ENCODE measurements at places on chromosomes 12 and 14.

GRCh38 chr12:94271351-94271750, 123.0 kb downstream of the PLXNC1 start:
- no peaks in the 10 kb centered on the region for H3K27me3 ChIP-seq
- no peaks in the 10 kb centered on the region for H3K36me3 ChIP-seq
- no peak overlapping the region for H3K27ac ChIP-seq
- DNase-seq, result no peak
- H3K4me1 ChIP-seq, result no peaks in the 10 kb centered on the region

DNA sequence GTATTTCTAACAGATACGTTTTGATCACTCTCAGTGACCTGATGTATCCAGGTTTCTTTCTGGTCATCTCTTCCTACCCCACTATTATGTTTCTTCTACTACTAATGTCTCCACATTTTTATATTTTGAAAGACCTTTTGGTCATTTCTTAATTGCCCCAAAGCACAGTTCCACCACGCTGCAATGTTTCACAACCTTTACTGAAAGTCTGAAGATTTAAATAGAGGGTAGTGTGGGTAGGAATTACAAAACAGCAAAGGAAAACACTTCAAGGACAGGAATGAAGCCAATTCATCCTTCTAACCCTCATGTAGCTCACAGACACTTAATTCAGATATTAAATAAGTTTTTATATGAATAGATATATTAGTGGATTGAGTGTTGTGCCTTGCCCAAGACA, 36.1 kb upstream of the SLC16A7 start:
- no peak overlapping the region for H3K4me3 ChIP-seq
- no peaks in the 10 kb centered on the region for H3K36me3 ChIP-seq
- no peak overlapping the region for H3K27ac ChIP-seq
- no peak for DNase-seq

DNA sequence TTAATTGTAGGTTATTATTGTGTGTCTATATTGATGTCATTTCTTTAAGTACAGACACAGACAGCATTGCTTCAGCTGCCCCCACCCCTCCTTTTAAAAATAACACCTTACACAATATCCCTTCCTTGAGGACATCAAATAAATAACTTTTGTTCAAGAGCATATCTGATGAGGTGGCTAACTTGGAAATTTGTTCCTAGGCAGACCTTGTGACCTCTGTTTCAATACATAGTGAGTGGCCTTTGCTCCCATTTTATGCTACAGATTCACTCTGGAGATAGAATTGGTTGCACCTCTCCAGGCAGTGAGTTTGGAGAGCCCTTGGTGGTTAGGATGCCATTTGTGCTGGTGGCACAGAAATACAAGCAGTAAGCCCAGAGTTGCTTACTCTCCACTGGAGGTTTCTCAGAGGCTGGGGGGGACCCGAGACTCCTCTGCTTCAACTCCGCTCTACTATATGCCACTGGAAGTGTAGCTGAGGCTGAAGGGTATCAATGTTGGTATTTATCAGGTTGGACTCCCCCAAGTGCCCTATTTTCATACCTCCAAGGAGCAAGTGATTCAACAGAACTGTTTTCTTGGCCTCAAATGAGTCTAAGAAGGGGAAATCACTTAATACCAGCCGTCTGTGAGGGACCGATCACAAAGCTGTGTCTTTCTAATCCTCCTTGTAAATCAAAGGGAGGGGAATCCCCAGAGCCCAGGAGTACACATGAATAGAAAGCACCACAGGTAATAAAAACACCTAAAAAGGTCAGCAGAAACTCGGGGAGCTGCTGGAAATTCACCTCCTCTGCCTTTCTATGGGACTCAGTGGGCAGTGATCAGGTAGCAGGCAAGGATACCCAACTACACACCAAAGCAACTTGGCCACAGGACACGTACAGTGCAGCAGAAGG, 463.1 kb downstream of the RAD51B start:
- H3K4me3 ChIP-seq, result no peak overlapping the region
- H3K36me3 ChIP-seq, result no peaks in the 10 kb centered on the region
- no peak for DNase-seq
- peaks cover 7% of the 10 kb centered on the region for H3K4me1 ChIP-seq
- H3K27ac ChIP-seq, result peak overlapping the region; percentile 43

GRCh38 chr12:6332459-6332858, 9.4 kb downstream of the TNFRSF1A start:
- H3K36me3 ChIP-seq, result peaks cover 24% of the 10 kb centered on the region
- H3K27ac ChIP-seq, result no peak overlapping the region
- H3K4me3 ChIP-seq, result no peak overlapping the region
- peaks cover 38% of the 10 kb centered on the region for H3K4me1 ChIP-seq

GRCh38 chr12:11568155-11568761, 81.2 kb upstream of the ETV6 start:
- H3K27ac ChIP-seq, result no peak overlapping the region
- H3K4me3 ChIP-seq, result no peak overlapping the region
- no peaks in the 10 kb centered on the region for H3K27me3 ChIP-seq
- H3K4me1 ChIP-seq, result no peaks in the 10 kb centered on the region

DNA sequence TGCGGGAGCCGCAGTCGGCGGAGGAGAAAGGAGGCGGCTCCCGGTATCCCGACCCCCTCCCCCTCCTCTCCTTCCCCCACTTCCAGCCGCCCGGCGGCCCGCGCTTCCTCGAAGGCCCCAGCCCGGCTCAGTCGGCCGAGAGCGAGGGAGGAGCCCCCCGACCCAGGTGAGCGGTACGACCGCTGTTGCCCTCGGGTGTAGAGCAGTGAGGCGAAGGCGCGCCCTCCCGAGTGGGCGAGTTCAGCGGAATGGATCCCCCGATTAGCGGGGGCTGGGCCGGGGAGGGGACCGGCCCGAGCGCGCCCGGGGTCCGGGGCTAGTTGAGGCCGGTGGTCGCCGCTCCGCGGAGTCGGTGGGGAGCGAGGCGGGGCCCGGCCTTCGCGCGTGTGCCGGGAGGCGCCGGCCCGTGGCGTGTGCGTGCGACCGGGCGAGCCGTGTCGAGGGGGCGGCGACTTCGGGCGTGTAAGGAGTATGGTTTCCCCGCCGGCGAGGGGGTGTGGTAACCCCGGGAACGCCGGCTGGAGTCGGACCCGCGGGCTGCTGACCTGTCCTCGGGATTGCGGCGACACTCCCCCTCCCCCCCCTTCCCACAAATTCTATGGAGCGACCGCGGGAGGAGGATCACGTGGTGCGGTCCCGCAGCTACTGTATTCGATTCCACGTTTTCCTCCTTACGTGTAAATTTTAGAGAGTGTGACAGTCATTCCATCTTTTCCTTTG, 501 bp downstream of the RIMKLB start:
- H3K4me3 ChIP-seq, result peak overlapping the region; percentile 71
- no peak for DNase-seq
- H3K27ac ChIP-seq, result peak overlapping the region; percentile 92
- H3K4me1 ChIP-seq, result peaks cover 2% of the 10 kb centered on the region
- H3K27me3 ChIP-seq, result no peaks in the 10 kb centered on the region

- H3K27ac ChIP-seq, result no peak overlapping the region
- DNase-seq, result no peak
- no peaks in the 10 kb centered on the region for H3K27me3 ChIP-seq
- H3K4me1 ChIP-seq, result no peaks in the 10 kb centered on the region
- H3K36me3 ChIP-seq, result no peaks in the 10 kb centered on the region
- H3K4me3 ChIP-seq, result no peak overlapping the region
These were observed 22.3 kb upstream of the TC2N start for GRCh38 chr14:91889477-91890211.

GRCh38 chr12:10015450-10015849, 5.0 kb downstream of the CLEC12B start:
- no peaks in the 10 kb centered on the region for H3K27me3 ChIP-seq
- H3K36me3 ChIP-seq, result no peaks in the 10 kb centered on the region
- H3K4me1 ChIP-seq, result peaks cover 3% of the 10 kb centered on the region
- no peak for DNase-seq
- no peak overlapping the region for H3K4me3 ChIP-seq

DNA sequence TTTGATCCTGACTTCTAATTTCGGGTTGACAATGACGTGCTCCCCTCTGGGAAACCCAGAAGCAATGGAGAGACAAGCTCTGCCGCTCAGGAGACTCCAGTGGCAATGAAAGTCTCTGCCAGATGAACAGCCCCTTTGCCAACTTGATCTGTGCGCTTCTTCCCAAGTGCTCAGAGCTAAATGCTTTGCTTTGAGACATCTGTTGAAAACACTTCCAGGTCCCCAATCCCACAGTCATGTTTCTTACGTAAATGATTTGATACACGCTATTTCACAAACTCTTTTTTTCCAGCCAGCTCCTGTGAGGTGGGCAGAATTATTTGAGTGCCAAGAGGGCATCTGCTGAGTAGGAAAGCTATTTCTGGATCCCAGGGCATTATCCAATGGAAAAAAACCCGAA, 147.6 kb downstream of the RIMBP2 start:
- no peaks in the 10 kb centered on the region for H3K4me1 ChIP-seq
- no peaks in the 10 kb centered on the region for H3K36me3 ChIP-seq
- DNase-seq, result no peak
- no peak overlapping the region for H3K27ac ChIP-seq

- H3K4me3 ChIP-seq, result no peak overlapping the region
- no peak for DNase-seq
- no peak overlapping the region for H3K27ac ChIP-seq
These were observed 168.1 kb downstream of the BCAT1 start for GRCh38 chr12:24780697-24781368.

- H3K27ac ChIP-seq, result no peak overlapping the region
- no peaks in the 10 kb centered on the region for H3K27me3 ChIP-seq
- no peaks in the 10 kb centered on the region for H3K36me3 ChIP-seq
- DNase-seq, result peak; percentile 15
- H3K4me3 ChIP-seq, result no peak overlapping the region
These were observed 60.1 kb upstream of the PPM1H start for GRCh38 chr12:62995097-62995496.

DNA sequence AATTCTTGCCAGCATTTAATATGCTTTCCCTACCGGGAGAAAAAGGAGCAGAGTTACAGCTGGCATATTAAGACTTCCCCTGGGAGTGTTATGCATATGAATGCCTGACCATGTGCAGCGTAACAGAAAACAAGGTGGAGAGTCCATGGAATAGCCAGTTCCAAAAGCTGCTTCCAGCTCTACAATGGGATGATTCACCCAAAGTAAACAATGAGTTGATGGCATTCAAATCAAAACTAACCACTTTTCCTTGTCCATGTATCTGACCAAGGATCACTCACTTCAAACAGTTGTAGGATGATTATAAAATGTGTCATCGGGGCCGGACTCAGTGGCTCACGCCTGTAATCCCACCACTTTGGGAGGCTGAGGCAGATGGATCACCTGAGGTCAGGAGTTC, 48.1 kb upstream of the BICDL1 start:
- H3K27ac ChIP-seq, result no peak overlapping the region
- H3K4me3 ChIP-seq, result no peak overlapping the region
- H3K4me1 ChIP-seq, result no peaks in the 10 kb centered on the region

- no peaks in the 10 kb centered on the region for H3K36me3 ChIP-seq
- H3K4me1 ChIP-seq, result no peaks in the 10 kb centered on the region
- H3K27me3 ChIP-seq, result no peaks in the 10 kb centered on the region
- DNase-seq, result no peak
- no peak overlapping the region for H3K4me3 ChIP-seq
These were observed 247.2 kb downstream of the ALX1 start for GRCh38 chr12:85527192-85527591.

GRCh38 chr12:95220726-95221125, 3.1 kb downstream of the VEZT start:
- H3K36me3 ChIP-seq, result peaks cover 3% of the 10 kb centered on the region
- H3K27me3 ChIP-seq, result no peaks in the 10 kb centered on the region
- no peaks in the 10 kb centered on the region for H3K4me1 ChIP-seq
- no peak overlapping the region for H3K4me3 ChIP-seq

DNA sequence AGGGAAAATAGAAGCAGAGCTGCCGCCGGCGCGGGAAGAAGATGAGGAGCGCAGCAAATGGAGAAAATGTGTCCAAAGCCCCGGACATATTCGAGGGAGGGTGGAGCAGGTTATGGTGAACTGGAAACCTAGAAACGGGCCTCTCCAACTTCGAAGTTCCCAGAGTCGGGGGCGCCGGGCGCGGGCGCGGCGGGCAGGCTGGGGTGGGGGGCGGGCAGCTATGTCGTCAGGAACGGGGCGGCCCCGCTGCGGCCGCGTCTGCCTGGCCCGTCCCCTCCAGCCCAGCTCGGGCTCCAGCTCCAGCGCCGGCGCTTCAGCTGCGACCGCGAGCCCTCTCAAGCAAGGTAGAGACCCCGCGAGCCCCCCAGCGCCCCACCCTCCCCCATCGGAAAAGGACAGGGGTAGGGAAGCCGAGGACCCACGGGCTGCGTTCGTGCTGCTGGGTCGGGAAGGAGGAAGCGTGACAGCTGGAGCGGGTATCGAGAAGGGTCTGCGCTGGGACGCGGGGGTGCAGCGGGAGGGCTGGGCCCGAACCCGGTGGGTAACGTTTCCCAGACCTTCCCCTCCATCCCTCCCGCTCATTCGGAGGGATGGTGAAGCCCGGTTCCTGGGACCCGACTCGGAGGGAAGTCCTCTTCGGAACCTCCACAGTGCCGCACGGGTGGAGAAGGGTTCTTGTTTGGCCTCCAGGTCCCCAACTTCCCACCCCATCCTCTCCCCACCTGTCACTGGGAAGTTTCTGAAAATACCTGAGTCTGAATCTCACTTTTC, 1.0 kb downstream of the DGKA start:
- H3K4me1 ChIP-seq, result peaks cover 20% of the 10 kb centered on the region
- no peak for DNase-seq
- H3K4me3 ChIP-seq, result peak overlapping the region; percentile 66
- H3K36me3 ChIP-seq, result no peaks in the 10 kb centered on the region
- H3K27me3 ChIP-seq, result peaks cover 12% of the 10 kb centered on the region
- no peak overlapping the region for H3K27ac ChIP-seq

- peaks cover 9% of the 10 kb centered on the region for H3K4me1 ChIP-seq
- H3K4me3 ChIP-seq, result peak within 1 kb of the TSS; percentile 94
- H3K27ac ChIP-seq, result peak within 1 kb of the TSS; percentile 80
- peak; percentile 79 for DNase-seq
- H3K36me3 ChIP-seq, result no peaks in the 10 kb centered on the region
These were observed at the start of gene ITPK1 for GRCh38 chr14:93115821-93116675. Gene ITPK1, minus strand, starts transcription at chr14:93115925. Its CDS starts 762 bp downstream, at chr14:93115163.

DNA sequence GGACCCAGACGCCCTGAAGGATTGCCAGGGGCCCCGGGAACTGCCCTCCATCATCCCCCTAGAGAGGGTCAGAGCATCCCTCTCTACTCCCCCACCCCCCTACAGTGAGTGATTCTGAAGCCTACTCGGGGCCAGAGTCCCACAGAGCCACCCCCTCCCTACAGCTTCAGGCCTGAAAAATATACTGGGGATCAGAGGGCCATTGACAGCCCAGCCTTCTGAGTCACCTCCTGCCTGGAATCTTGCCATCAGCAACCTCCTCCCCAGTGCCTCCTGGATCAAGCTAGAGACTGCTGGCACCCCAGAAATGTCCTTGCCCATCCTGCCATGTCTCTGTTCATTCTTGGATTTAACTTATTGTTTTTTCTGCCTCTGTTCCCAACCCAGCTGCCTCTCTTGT, 21.7 kb upstream of the MIA2 start:
- H3K27ac ChIP-seq, result no peak overlapping the region
- no peak for DNase-seq
- H3K27me3 ChIP-seq, result no peaks in the 10 kb centered on the region
- no peaks in the 10 kb centered on the region for H3K36me3 ChIP-seq
